ENCODE measurements at places on chromosomes 7 and 10.

GRCh38 chr10:113958631-113959382 is 84.9 kb upstream of the ADRB1 start:
- no peak for DNase-seq

GRCh38 chr7:42138691-42139090 is 98.3 kb downstream of the GLI3 start:
- DNase-seq = peak; percentile 22

GRCh38 chr10:52621635-52622079 is 150.9 kb downstream of the MBL2 start:
- no peak for DNase-seq

GRCh38 chr7:49166441-49166840 is 242.1 kb downstream of the CDC14C start:
- DNase-seq = no peak

GRCh38 chr7:117858712-117859111 is 14.5 kb downstream of the CTTNBP2 start:
- no peak for DNase-seq

DNA sequence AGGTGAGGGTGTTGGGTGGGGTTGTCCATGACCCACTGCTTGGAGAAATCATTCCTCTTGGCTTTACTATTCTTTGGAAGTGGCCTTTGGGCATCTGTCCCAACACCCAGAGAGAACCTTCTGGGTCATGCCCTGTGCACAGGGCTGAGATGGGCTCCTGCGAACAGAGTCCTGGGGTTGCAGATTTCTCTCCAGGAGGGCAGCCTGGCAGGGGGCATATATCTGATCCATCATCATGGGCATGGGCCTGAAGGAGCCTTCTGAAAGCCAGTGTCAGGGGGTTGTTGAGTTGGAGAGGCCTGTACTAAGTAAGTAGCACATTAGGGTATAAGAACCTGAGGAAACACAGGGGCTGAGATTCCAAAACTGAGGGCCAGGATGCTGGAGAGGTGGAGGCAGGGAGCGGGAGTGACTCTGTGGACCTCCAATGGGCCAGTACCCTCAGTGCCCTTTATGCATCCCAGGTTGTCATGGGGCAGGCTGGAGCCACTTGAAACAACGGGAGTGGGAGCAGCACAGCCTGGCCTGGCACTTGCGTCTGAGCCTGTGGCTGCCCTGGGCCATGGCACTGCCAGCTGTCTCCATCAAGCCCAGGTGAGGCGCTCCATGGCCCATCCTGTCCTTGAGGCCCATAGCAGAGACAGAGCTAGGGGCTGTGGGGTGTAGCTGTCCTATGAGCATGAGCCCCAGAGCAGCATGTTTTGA is 203.7 kb downstream of the GRID1 start:
- DNase-seq = no peak

DNA sequence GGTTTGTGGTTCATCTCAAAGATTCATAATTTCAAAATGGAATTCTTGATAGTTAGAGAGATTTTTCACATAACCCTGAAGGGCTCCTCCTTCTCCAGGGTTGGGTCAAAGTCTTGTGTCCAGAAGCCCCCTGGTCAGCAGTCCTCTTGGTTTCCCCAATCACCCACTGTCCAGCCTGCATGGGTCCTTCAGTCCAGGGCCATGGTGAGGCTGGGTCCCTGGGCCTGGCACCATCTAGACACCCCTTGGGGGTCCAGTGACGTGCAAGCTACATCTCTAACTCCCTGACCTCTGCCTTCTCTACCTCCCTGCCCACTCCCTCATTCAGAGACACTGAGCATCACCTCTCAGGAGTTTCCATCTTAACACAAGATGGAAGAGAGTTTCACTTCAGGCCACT is 26.1 kb downstream of the ANXA8 start:
- DNase-seq = no peak

GRCh38 chr10:121205625-121206024 is 354.5 kb downstream of the WDR11 start:
- DNase-seq = no peak

DNA sequence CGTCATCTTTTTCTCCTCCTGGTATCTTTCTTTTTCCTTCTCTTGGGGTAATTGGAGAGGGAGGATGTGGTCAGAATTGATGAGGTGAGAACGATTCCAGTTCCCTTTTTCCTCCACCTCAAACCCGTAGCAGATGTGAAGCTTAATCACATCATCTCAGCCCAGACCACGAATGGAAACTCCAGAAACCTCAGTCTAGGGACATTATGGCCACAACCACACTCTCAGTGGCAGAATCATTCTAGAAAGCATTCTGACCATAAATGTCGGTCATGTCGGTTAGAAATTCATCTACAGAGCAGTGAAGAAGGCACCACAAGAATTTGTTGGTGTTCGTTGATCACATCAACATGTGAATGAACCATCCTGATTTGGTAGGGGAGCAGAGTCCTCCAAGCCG is 78.7 kb downstream of the GATA3 start:
- DNase-seq = no peak

GRCh38 chr10:66919248-66919647 is 6.6 kb upstream of the LRRTM3 start:
- no peak for DNase-seq

DNA sequence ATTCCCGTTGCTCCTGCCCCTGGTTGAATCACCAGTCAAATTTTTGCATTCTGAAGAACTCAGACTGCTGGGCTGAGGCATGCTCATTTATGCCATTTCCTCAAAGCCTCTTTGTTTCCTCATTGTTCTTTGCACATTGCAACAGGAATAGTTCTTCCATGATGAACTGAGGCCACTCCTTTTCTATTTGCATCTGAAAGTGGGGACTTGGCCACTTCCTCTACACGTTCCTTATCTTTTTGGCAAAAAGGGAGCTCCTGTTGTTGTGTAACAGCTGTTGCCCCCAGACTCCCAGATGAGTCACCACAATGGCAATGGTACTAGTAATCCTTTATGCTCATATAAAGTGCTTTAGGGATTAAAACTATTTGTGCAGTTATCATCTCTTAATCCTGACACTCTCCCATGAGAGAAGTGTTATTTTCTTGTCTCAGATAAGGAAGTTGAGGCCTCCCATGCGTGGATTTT is 20.1 kb upstream of the ITPRID1 start:
- DNase-seq = no peak

DNA sequence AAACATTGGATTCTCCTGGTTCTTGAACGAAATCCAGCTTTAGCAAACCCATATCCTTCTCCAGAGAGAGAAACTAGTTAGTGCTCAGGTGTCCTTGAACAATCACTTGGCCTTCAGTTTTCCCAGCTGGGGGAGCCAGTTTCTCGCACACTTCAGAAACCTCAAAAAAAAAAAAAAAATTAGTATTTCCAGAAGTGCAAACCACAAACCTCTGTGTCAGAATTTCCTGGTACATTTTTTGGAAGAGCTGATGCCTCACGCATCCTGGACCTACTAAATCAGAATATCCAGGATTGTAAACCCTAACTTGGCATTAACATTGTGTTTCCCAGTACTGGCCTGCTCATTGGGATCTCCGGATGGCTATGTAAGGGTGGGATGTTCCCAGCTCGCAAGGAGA is 143.4 kb upstream of the EGR2 start:
- no peak for DNase-seq

DNA sequence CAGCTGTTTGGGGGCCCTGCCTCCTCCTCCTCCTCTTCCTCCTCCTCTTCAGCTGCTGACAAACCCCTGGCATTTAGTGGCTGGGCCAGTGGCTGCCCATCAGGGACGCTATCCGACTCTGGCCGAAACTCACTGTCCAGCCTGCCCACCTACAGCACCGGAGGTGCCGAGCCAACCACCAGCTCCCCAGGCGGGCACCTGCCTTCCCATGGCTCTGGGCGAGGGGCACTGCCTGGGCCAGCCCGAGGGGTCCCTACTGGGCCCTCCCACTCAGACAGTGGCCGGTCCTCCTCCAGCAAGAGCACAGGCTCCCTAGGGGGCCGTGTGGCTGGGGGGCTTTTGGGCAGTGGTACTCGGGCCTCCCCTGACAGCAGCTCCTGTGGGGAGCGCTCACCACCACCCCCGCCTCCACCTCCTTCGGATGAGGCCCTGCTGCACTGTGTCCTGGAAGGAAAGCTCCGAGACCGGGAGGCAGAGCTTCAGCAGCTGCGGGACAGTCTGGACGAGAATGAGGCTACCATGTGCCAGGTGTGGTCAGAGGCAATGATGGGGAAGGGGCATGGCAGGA is 4.1 kb downstream of the LZTS2 start:
- DNase-seq = no peak

- peak; percentile 78 for DNase-seq
Observed at GRCh38 chr7:78019447-78020135, 221.0 kb downstream of the PHTF2 start.

DNA sequence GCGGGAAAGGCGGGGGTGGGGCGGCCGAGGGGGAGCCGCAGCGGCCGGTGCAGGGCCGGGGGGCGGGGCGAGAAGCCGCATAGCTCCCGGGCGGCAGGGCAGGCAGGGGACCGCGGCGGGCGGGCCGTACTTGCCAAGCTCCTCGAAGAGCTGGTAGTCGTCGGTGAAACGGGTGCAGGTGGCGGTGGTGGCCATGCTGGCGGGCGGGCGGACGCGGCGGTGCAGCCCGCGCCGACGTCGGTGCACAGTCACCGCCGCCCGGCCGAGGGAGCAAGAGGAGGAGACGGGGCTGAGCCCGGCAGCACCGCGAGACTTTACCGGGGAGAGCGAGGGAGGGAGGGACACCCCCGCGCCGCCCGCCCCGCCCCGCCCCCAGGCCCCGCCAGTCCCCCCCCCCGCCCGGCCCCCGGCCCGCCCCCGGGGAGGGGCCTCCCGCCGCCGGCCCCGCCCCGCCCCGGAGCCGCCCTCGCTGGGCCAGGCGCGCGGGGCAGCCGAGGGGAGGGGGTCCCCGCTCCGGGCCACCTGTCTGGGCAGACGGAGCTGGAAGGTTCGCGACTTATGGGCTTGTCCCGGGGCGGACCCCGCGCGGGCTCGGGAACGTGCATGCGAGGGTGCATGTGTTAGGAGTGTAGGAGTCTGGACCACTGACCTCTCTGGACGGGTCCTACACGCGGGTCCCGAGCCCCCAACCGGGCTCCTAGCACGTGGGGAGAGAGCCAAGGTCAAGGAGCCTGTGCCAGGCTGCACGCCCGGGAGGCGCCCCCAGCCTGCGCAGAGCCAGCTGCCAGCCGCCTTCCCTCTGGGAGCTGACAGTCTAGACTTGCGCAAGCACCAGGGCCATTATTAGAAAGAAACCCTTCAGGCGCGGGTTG is at the start of gene CAMK2G:
Gene CAMK2G, minus strand, starts transcription at position 289 of the 872 bp plus-strand sequence. Its CDS starts 94 bp downstream, at position 195.
- peak; percentile 77 for DNase-seq

GRCh38 chr7:12637819-12638592 is 49.4 kb upstream of the ARL4A start:
- DNase-seq = no peak

DNA sequence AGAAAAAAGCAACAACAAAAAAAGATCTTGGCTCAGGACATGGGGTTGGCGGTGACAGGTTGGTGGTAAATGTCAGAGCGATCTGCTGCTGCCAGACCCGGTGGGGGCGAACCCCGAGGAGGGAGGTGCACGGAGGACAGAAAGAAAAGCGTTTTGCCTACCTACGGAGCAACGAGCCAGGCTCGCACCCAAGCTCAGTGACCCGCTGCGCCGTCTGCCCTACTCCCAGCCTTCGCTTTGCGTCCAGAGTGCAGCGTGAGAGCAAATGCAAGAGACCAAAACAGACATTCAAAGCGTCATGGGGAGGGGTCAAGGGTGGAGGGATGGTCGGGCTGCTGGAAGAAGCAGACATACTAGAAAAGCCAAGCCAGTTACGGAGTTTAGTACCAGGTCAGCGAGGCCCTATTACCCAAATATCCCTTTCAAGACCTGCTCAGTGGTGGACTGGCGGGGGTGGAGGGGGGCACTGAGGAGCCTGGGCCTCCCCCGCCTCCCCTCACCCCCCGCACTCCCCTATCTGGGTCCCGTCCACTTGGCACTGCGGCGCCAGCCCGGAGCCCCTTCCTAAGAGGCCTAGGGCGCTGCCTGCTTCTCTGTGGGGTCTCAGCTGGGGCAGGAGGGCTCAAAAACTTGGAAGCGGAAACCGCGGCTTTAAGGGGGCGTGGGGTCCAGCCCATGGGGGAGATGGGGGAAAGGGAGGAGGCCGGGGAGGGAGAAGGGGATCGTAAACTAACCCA is 66.9 kb downstream of the SLC29A4 start:
- DNase-seq = no peak

DNA sequence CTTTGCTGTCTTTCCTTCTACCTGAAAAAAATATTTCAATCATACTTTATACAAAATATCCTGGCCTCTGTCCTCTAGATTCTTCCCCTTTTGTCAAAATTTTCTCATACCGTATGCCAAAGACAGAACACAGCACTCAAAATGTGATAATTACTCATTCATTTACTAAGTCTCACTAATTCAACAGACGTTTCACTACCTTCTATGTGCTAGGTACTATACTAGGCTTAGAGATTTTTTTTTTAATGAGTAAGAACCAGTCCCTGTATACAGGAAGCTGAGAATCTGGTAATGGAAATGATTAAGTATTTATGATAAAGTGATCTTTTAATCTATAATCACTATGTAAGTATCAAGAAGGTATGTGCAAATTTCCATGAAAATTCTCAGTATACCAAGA is 128.0 kb downstream of the ELAPOR2 start:
- DNase-seq = no peak

- peak; percentile 61 for DNase-seq
Observed at GRCh38 chr10:99540657-99541531, 8.2 kb downstream of the NKX2-3 start.

DNA sequence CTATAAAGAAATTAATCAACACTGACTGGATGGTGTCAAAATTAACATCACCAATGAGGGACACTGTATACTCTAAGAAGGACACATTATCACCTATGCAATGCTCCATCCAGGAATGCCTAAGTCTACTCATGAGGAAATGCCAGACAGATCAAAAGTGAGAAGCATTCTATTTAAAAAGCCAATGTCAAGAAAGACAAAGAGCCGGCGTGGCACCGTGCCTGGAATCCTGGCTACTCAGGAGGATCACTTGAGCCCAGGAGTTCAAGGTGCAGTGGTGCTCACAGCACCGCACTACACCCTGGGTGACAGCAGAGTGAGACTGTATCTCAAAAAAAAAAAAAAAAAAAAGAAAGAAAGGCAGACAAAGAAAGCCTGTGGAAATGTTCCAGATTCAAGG is 45.5 kb upstream of the ANAPC16 start:
- DNase-seq = no peak

GRCh38 chr7:112022128-112022527 is 184.1 kb downstream of the DOCK4 start:
- DNase-seq = no peak

- DNase-seq = no peak
Observed at GRCh38 chr10:58054881-58055280, 212.8 kb downstream of the IPMK start.

Measured in WTC11 (cell line).